AG04450 (cell line): ENCODE measurements at places on chromosomes 13 and 19.

- no peak for DNase-seq
These were observed 20.2 kb upstream of the MYDGF start for GRCh38 chr19:4690361-4690760.

- DNase-seq = no peak
These were observed 646.5 kb upstream of the SLITRK6 start for GRCh38 chr13:86445672-86446071.

DNA sequence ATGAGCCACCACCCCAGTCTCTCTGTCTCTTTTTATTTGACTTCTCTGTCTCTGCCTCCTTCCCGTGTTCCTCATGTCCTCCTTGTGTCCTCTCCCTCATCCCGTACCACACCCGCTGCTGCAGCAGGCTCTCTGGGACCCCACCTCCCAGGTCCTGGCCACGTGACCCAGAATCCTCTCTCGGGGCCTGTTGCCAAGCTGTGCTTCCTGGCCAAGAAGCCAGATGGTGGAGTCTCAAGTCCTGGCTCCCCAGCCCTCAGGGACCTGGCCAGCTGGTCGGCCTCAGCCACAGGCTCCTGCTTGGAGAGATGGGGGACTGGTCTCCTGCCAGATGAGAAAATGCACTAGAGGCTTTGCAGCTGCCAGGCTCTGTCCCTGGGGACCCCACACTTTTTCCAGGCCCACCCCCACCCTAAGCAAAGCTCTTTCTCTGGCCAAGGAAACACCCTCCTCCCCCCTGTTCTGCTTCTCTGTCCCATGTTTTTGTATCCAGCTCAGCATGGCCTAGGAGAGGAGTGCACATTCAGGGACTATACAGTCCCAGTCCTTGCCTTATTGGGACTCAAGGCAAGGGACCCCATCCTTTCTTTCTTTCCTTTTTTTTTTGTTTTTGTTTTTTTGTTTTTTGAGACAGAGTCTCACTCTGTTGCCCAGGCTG is 34.3 kb upstream of the SHKBP1 start:
- DNase-seq = peak; percentile 61

GRCh38 chr19:21709464-21709863 is 57.9 kb downstream of the ZNF100 start:
- DNase-seq = no peak

DNA sequence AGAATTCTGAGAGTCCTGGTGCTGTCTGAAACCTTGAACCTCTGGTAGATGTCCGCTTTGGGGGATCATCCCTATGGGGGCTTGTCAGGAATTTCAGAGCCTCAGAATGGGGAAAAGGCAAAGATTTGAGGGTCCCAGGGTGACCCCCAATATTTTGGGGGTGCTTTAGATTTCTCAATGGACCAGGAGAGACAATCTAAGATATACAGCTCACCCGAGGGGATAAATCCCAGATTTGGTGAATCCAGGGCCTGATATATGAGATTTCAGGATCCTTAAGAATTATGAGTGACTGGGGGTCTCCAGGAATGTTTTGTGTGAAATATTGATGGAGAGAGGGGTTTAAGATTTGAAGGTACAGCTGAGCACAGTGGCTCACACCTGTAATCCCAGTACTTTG is 3.3 kb downstream of the CAPN12 start:
- DNase-seq = no peak
